Daoy (cell line): ENCODE measurements at places on chromosomes 1 and 21. TPM values are rescaled to one million over a fixed set of nuclear protein-coding genes. Genes with fewer than 3 reads are reported as not detected.

DNA sequence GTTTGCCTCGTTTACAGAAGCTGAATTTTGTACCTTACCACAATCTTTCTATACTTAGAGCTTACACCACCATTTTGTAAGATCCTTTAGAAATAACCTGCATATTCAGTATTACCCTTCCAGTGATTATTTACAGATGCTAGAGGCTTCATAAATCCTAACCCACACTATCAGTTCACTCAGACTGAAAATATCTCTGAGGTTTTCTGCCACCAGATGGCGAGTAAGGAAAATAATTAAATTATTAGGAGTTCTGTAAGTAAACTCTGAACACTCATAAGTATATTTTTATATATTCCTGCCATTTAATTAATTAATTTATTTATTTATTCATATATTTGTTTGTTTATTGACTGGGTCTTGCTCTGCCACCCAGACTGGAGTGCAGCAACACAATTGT lies 1635.2 kb downstream of the PLA2G4A start:
- DNase-seq = no peak

GRCh38 chr1:1441002-1441888 lies 5.8 kb downstream of the VWA1 start:
- DNase-seq = peak; percentile 66

- DNase-seq = no peak
These were observed 114.8 kb downstream of the MAB21L3 start for GRCh38 chr1:116226017-116226416.

DNA sequence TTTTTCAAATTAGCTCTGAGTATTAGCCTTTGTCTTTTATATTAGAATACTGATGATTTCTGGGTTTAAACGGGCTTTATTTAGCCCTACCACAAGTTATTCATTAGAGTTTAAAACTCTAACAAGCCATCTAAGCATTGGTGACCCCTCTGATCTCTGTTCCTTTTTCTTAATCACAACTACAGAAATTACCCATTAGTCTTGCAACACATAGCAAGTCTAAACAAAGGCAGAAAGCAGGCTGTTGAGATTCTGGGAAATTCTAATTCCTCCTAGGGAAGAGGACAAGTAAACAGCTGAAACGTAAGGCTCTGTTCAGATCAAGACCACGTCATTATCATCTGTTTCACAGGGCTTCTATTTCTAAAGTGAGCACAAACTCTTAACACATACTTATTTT lies 491.2 kb upstream of the ZRANB2 start:
- no peak for DNase-seq

- DNase-seq = no peak
These were observed 31.9 kb upstream of the KCNA2 start for GRCh38 chr1:110638058-110638457.

The OR2T35 gene
- not detected in 2 replicates for total RNA-seq

The ZYG11A gene
- total RNA-seq = 2.5 and 3.0 TPM in 2 replicates
